KG1 (cell line): ENCODE measurements at places on chromosomes 12 and 14.

DNA sequence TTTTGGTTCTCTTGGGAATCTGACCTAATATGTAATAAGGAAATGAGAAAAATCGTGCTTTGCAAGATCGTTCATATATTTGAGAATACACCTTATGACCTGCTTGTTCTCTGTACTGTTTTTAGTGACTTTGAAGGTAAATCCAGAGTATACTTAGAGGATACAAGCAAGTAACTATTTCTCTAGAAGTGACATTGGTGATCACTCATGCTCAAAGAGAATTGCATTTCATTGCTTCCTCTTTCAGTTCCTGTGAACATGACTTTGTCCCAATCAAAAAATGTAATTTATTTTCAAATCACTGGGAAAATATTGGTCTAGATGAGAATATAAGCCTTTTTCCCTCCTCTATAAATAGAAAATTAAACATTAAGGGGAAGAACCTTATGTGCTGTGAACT is 2.7 kb downstream of the KTN1 start:
- no peak for DNase-seq

- DNase-seq: no peak
Measured at GRCh38 chr14:52860910-52861309, 69.5 kb upstream of the GNPNAT1 start.

DNA sequence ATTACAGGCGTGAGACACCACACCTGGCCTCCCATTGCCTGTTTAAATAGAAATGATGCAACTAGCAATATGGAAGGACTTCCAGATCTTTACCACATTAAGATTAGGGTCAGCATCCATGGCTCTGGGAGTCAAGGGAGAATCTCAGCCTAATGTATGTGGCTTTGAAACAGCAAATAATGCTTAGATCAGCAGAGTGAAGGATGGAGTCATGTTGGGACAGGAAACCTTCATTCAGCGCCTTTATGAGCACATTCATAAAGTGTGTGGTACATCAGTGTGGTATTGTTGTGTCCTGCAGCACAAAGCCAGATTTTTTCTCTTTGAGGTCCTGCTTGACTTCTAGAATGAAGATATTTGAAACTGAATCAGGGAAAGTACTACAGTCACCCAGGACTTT is 15.3 kb upstream of the SPSB2 start:
- no peak for DNase-seq

GRCh38 chr12:103269946-103270345 is 225.8 kb downstream of the C12orf42 start:
- DNase-seq: no peak

DNA sequence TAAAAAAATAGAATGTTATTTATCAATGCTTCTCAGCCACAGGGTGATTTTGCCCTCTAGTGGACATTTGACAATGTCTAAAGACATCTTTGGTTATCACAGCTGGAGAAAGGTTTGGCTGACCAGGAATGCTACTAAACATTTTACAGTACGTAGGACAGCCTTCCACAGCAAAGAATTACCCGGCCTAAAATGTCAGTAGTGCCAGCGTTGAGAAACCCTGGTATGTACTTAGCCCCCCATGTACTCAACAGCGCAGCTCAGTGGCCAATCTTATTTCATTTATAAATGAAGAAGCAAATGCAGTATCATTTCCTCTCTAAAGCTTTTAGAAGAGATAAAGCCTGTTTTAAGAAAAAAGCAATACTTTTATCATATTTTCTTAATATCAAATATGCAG is 5.8 kb downstream of the MARK3 start:
- peak; percentile 64 for DNase-seq

DNA sequence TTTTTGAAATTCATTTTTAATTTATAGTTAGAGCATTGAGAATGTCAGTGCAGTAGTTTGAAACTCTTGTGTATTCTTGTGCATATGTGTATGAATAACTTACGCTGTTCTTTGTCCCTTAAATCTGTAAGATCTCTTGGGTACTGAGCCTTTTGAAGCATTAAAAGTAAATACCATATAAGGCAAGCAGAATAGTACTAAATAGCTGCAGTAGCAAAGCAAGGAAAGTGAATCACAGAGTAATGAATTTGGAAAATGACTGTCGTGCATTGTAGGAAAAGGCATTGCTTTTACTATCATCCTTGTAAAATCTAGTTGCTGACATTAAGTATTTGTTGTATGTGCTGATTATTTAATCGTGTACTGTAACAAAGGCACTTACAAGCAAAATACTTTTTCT is 12.1 kb downstream of the CNOT2 start:
- no peak for DNase-seq

DNA sequence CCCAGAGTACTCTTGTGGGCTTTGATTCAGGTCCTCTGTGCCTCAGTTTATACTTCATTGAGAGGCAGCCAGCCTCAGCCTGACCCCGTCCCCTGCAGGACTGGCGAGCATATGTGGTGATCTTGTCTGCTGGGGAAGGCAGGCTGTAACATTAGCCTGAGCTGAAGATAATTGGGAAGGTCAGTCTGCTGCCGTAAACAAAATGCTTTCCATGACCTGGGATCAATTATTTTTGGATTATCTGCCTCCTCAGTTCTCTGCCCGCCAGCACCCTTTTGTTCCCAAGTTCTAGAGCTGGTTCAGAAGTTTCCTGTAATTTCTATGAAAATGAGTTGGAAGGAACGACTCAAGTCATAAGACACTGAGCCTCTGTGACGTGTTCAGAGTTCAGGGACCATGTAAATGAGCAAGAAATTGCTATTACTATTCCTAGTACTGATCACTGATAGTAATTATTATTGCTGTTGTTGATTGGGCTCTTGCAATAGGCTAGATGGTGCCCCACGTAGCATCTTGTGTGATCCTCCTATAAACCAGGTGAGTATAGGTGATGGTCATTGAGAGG is 4.5 kb downstream of the ORAI1 start:
- no peak for DNase-seq

- DNase-seq: no peak
Measured at GRCh38 chr12:113439606-113440030, 17.4 kb downstream of the SDSL start.

- peak; percentile 73 for DNase-seq
Measured at GRCh38 chr12:6532051-6532926, 2.0 kb upstream of the GAPDH start.

GRCh38 chr12:110365489-110366320 is 37.8 kb downstream of the ANAPC7 start:
- no peak for DNase-seq

DNA sequence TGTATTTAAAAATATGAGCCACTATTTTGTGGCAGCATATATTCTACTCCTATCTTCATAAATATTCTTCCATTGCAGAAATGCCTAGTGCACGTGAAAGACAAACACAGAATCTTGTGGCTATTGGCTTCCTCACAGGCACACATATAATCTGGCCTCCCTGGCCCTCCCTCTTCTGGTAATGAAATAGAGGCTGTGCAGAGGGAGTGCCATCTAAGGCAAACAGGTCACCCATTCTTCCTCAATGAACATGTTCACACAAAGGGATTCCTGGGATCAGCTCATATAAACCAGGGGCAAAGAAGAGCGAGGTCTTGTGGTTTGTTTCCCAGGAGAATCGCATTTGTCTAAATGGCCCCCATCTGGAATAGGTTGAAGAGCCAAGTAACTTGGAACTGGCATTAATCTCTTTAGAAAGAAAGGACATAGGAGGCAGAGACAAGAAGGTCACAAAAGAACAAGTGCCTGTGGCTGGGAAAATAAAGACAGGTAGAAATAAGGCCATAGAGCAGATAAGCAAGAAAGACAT is 171.6 kb upstream of the PTPRQ start:
- DNase-seq: no peak

DNA sequence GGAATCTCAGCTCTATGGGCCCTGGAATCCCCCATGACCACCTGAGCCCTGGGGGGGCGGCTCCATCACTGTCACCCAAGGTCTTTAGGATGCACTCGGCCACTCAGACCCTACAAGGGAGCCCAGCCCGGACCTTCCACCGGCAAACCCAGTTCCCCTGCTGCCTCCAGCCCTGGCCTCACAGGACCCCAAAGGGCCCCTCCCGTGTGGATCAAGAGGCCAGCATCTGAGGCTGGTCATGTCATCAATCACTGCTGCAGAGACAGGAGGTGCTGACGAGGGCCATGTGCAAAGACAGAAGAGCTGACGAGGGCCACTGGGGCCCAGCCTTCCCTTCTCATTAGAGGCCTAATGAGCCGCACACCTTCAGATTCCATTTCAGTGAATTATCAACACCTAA is 39.0 kb upstream of the SFSWAP start:
- DNase-seq: no peak

- DNase-seq: no peak
Measured at GRCh38 chr12:101889211-101889752, 11.9 kb downstream of the DRAM1 start.

GRCh38 chr14:96630281-96630680 is 128.1 kb downstream of the PAPOLA start:
- no peak for DNase-seq

DNA sequence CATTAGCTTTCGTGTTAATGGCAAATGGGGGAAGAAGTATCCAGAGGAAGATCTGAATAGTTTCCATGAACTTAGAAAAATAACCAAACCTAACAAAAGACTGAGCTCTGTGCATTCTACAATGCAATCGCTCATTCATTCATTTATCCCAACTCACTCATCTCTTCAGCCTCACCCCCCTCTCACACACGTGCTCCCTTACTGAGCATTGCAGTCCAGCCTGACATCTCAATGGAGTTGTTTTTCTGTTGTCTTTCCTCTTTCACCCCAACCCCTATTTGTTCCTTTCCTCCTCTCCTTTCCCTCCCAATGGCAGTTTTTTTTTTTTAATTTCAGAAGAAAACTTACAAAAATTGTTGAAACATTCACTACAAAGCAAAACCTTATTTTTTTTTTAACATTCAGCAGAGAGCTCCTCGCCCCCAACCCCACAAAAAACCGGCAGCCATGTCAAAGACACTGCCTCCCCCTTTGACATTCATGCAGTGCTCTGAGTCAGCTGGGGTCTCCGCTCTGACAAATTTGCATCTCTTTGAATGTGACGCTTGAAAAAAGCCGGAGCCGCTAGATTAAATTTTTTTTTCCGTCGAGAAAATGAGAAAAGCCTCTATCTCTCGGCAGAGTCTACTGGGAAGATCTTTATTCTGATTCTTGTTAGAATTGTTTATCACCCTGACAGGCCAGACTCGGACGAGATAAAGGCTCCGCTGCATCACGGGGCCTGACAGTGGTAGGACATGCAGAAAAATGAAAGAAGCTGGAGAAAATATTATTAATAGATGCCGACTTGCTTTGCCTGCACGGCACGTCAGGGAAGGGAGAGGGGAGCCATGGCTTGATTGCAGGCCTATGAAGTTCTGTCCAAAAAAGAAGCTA is 775.6 kb downstream of the VRK1 start:
- DNase-seq: no peak

- no peak for DNase-seq
Measured at GRCh38 chr12:116426391-116427136, 132.6 kb upstream of the MAP1LC3B2 start.

DNA sequence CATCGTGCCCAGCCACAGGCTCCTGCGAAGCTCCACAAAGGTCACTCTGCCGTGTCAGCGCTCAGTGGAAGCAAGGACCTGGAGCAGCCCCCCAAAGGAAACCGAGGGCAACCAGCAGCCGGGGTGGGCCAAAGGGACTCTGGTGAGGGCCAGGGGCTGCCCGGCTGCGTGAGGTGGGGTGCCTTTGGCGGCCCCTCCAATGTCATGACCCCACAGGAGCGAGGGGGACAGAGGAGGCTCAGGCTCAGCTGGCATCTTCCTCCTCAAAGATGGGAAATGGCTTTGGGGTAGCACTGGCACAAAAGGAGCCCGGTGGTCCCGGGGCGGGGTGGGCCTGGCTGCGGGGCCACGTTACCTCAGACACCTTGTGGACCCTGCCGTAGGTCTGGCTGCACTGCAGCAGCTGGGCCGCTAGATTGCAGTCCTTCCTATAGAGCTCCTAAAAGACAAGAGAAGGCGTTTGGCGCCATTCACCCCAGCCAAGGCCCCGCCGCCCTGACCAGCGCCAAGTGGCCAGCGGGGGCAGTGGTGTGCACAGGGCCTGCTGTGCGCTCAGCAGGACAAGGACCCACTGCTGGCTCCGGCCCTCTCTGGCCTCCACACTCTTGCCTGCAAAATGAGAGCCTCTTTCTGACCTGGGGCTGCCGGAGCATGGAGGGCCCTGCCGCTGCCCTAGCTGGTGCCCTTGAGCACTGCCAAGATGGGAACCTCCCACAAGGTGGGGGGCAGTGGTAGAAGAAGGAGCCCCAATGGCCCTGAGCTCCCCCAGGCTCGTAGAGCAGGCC is 46.9 kb downstream of the BEGAIN start:
- DNase-seq: no peak

- DNase-seq: peak; percentile 72
Measured at GRCh38 chr14:22432348-22432976, 156.6 kb downstream of the DAD1 start.

DNA sequence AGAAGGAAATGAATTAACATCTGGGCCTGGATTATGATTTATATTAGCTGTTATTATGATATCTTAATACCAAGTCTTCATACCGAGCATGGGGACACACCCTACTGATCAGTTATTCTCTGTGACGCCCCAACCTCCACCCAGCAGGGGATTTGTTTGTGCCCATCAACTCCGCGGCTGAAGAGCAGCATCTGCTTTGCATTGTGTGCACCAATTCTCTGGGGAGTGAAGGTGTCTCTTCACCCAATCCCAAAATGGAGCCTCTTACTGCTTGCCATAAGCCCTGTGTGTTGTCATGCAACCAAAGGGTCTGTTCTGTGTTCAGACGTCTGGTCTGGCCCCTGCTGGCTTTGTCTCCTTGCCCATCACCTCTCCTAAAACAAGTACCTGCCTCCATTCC is 25.4 kb downstream of the DHRS2 start:
- DNase-seq: no peak

DNA sequence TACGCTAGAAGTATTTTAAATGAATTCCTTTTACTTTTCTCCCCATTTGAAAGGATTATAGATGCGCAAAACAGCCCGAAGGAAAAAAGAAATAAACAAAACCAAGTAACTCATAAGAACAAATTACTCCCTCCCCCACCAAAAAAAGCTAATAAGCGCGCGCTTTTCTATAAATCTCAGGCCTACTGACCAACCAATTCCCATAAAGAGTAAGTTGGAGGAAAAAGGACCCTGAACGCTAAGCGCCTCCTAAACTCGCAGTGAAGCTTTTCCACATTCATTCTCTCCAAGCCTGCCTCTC is 588 bp downstream of the MBIP start:
- no peak for DNase-seq

DNA sequence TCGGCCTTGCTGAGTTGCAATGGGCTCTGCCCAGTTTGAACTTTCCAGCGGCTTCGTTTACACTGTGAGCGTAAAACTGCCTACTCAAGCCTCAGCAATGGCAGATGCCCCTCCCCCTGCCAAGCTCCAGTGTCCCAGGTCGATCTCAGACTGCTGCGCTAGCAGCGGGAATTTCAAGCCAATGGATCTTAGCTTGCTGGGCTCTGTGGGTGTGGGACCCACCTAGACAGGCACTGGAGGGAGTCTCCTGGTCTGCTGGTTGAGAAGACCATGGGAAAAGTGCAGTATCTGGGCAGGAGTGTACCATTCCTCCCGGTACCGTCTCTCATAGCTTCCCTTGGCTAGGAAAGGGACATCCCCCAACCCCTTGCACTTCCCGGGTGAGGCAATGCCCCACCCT is 88.2 kb downstream of the KLHL28 start:
- no peak for DNase-seq

GRCh38 chr12:76764856-76765255 is 941 bp downstream of the ZDHHC17 start:
- DNase-seq: no peak

- no peak for DNase-seq
Measured at GRCh38 chr12:94829552-94829951, 173.9 kb downstream of the NDUFA12 start.

- no peak for DNase-seq
Measured at GRCh38 chr12:108728820-108729611, 2.3 kb downstream of the CORO1C start.

- DNase-seq: no peak
Measured at GRCh38 chr14:43207189-43207588, 1299.9 kb downstream of the FSCB start.
